Nasal cavity respiratory epithelium epithelial cell of viscerocranial mucosa (primary cell): ENCODE measurements at places on chromosomes 7 and 10. TPM values are rescaled to one million over a fixed set of nuclear protein-coding genes. Genes with fewer than 3 reads are reported as not detected.

RBM20 gene
- total RNA-seq: under 0.01 and 0.57 TPM in 2 replicates

ASB15 gene
- total RNA-seq: not detected in 2 replicates

PLEKHA8 gene
- total RNA-seq: 26.7 TPM in 2 replicates

HDAC9 gene
- total RNA-seq: 29.7 and 46.5 TPM in 2 replicates

SP8 gene
- total RNA-seq: 0.34 and 1.1 TPM in 2 replicates

ZC3HAV1L gene
- total RNA-seq: 4.8 and 19.4 TPM in 2 replicates

TRPV5 gene
- not detected in 2 replicates for total RNA-seq

NHLRC2 gene
- total RNA-seq: 11.6 and 19.6 TPM in 2 replicates

OR2A5 gene
- total RNA-seq: not detected in 2 replicates

SEMA3C gene
- total RNA-seq: 193 and 275 TPM in 2 replicates

PHKG1 gene
- 0.50 and 0.68 TPM in 2 replicates for total RNA-seq

TYSND1 gene
- total RNA-seq: 24.6 and 38.6 TPM in 2 replicates

PROSER2 gene
- 24.3 and 26.6 TPM in 2 replicates for total RNA-seq

FBXO24 gene
- total RNA-seq: 0.21 and 0.34 TPM in 2 replicates

TFEC gene
- total RNA-seq: under 0.01 and 0.07 TPM in 2 replicates

CROT gene
- total RNA-seq: 10.3 and 31.6 TPM in 2 replicates

PGAM2 gene
- not detected in 2 replicates for total RNA-seq
